ENCODE measurements at places on chromosomes 2 and 18. TPM values are rescaled to one million over a fixed set of nuclear protein-coding genes. Genes with fewer than 3 reads are reported as not detected.

Gene GRHL1
- total RNA-seq: 0.13 TPM

DNA sequence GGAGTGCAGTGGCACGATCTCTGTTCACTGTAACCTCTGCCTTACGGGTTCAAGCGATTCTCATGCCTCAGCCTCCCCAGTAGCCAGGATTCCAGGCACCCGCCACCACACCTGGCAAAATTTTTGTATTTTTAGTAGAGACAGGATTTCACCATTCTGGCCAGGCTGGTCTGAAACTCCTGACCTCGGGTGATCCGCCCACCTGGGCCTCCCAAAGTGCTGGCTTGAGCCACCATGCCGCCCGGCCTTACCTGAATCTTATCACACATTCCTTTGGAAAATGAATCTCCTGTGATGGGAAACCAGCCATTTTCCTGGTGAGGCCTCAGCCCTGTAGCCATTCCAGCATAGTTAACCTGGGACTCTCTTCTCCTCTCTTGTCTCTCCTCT lies 57.8 kb downstream of the HPCAL1 start:
- no peaks in the 10 kb centered on the region for H3K36me3 ChIP-seq
- H3K4me3 ChIP-seq: no peak overlapping the region
- no peak for DNase-seq
- peaks cover 8% of the 10 kb centered on the region for H3K4me1 ChIP-seq
- no peak overlapping the region for H3K27ac ChIP-seq
- no peaks in the 10 kb centered on the region for H3K27me3 ChIP-seq

Gene DLGAP1
- 135 TPM for total RNA-seq

GRCh38 chr2:140248623-140249022 lies 1468.4 kb upstream of the NXPH2 start:
- H3K27ac ChIP-seq: no peak overlapping the region
- DNase-seq: no peak
- no peaks in the 10 kb centered on the region for H3K36me3 ChIP-seq

Gene DSC3
- not detected for total RNA-seq

Data from A673 (cell line).